ENCODE measurements at places on chromosomes 13 and 19.

GRCh38 chr13:50359779-50360178 is 344.5 kb downstream of the KCNRG start:
- DNase-seq, result no peak

DNA sequence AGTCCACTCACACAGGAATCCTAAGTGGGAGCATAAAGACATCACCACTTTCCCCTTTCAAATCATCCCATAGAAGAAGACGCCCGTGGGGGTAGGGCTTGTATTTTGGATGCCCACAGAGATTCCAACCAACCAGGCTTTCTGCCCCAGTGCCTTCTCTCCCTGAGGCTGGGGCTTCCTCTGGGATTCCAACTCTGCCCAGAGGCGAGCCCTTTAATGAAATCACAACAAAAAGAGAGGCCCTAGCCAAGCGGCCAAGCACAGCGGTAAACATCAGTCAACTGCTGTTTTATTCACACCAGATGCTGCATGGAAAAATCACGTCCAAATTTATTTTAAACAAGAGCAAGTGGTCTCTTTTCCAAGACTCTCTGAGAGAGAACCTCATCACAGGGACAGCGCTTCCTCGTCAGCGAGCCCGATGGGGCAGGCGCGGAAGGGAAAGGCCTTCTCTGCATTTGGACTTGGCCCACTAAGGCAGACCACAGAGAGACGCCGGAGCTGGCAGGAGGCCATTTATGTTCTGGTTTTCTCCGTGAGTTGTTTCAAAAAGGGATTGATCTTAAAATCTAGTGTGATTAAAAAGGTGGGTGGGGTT is 31.5 kb downstream of the ADPRHL1 start:
- DNase-seq, result no peak

GRCh38 chr13:41006978-41007743 is 12.0 kb downstream of the ELF1 start:
- DNase-seq, result no peak

DNA sequence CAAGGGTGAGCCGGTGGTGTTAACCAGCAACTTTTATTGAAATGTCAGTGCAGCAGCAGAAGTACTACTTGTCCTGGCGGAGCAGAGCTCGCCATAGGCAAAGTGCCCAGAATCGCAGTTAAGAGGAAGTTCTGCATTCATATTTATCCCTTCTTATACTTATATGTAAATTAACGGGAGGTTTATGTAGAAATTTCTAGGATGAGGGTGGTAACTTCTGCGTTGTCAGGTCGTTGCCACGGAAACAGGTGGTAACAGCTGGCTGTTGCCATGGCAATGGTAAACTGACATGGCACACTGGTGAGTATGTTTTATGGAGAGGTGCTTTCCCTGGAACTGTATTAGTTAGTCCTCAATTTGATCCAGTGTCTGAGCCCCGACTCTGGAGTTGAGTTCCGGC is 2494.9 kb upstream of the PCDH20 start:
- no peak for DNase-seq

GRCh38 chr13:28734906-28735305 is 16.1 kb upstream of the SLC46A3 start:
- DNase-seq, result no peak

DNA sequence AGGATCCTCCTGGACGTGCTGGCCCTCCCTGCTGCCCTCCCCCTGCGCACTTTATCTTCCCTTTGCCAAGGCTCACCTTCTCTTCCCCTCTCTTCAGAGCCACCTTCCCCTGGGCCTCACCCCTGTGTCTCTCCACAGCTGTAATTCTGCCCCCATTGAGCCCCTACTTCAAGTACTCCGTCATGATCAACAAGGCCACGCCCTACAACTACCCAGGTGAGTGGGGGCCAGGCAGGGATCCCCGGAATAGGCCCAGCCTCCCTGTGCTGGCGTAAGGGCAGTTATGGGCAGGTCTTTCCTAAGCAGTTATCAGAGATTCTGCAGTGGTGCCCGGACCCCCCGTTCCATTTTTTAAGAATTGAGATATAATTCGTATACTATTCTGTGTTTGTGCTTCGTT is 3.1 kb downstream of the NDUFA3 start:
- DNase-seq, result no peak
